ENCODE measurements at places on chromosomes 5 and 9.

DNA sequence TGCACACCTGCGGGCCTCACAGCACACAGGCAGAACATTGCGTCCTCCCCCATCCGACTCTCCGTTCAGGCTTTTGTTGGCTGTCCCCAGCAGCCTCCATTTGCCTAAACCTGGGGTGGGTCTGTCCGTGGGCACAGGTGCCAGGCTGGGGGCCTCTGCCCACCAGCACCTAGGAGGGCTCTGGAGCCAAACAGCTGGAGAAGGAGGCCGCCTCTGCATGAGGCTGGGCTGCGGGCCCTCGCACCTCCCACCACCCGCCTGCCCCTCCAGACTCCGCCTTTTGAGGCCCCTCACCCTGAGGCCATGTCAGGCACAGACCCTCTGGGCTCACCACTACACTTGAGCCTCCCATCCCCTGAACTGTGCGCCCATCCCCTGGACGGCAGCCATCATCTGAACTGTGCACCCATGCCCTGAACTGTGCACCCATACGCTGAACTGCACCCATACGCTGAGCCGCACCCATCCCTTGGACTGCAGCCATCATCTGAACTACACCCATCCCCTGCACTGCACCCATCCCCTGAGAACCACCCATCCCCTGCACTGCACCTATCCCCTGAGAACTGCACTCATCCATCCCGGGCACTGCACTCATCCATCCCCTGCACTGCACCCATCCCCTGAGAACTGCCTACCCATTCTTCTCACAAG lies 98.0 kb upstream of the OTULINL start:
- DNase-seq, result no peak

DNA sequence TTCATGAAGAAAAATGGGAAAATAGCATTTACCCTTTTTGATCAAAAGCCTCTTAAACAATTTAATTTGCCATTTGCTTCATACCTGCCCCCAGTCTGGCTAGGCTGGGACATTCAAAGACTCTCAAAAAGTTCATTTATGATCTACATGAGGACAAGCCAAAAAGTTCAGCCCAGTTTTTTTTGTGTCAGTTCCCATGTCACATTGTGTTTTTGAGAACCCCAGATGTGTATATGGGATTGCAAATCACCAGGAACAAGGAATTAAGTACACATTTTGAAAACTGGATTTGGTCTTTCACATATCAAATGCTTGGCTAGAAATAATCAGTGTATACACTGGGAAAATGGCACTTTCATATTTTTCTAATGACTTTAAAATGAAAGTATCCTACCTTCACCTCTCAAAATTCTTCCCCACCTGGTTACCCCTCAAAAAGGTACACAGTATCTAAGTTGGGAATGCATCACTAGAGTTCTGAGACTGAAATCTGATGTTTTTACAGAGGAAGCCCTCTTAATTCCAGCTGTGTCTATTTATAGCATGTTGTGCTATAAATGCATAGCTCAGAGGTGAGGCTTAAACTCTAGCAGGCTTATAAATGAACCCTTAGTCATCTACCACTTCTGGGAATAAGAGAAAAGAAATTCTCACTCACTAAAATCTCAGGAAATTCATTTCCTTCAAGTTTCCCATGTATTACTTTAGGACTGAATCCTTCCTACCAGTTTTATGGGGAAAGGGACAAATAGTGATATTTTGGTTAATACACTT lies 9.3 kb downstream of the STOM start:
- DNase-seq, result no peak

GRCh38 chr5:160621526-160621925 lies 199.9 kb downstream of the PTTG1 start:
- DNase-seq, result no peak

DNA sequence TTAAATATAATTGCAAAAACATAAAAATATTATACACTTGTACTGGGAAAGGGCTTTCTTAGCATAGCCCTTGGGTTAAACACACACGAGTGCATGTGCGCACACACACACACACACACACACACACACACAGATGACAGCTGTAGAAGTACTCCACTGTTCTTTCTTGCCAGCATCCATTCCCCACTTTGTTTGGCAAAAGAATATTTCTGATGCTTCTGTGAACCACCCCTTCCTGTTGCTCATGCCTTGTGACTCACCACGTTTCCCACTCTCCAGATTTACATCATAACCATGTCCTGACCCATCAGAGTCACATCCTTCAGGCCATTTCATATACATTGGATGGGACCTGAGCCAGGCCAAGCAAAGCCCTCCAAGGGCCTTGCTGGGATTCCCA lies 280.1 kb downstream of the DNAH5 start:
- no peak for DNase-seq

DNA sequence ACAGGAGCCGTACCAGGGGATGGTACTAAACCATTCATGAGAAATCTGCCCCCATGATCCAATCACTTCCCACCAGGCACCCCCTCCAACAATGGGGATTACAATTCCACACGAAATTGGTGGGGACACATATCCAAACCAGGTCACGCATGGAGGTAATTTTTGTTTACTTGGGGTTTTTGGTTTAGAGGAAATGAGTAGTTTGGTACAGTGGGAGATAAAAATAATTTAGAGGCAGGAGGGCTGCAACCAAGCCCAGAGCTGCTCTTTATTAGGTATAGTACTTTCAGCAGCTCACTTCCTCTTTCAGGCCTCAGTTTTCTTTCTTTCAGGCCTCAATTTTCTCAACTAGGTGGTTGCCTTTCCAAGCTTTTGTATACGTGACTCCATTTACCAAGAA lies 23.2 kb downstream of the PRUNE2 start:
- no peak for DNase-seq

DNA sequence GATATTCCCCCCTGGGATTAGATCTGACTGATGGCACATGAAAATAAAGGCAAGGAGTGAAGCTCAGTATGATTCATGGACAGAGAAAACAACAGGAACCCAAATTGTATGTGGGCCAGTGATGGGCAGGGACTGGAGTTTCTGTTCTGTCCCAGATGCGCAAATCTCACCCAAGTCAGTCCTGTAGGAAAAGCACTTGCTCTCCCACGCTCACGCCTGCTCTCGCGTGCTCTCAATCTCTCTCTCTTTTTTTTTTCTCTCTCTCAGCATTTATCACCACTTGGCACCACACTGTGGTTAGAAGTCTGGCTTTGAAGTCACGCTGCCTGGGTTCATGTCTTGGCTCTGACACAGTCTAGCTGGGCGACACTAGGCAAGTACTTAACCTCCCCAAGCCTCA lies 106.5 kb upstream of the LRRTM2 start:
- DNase-seq, result no peak

- DNase-seq, result no peak
Measured at GRCh38 chr5:142437563-142437962, 112.7 kb upstream of the SPRY4 start.

DNA sequence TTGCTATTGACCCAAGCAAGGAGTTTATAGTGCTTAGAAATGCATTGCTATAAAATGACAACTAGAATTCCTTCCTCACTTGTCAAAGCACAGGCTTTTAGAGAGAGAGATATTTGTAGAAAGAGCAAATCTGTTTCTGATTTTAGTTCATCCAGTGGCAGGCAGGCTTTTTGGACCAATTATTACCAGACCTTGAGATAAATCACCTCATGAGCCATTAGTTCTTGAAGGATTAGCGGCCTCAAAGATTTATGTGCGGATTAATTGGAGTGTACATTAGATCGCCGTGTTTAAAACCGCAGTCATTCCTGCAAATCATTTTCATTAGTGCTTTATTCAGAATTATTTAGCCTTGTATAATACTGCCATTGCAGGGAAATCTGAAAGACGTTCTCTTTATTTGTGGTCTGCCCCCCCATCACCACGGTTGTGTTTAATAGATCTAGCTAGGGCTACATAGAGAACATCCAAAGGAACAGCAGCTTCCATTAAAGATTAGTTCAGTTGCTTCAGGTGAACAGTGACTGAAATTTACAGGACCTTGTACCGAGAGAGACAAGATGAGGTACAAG lies 28.8 kb upstream of the TJP2 start:
- no peak for DNase-seq

DNA sequence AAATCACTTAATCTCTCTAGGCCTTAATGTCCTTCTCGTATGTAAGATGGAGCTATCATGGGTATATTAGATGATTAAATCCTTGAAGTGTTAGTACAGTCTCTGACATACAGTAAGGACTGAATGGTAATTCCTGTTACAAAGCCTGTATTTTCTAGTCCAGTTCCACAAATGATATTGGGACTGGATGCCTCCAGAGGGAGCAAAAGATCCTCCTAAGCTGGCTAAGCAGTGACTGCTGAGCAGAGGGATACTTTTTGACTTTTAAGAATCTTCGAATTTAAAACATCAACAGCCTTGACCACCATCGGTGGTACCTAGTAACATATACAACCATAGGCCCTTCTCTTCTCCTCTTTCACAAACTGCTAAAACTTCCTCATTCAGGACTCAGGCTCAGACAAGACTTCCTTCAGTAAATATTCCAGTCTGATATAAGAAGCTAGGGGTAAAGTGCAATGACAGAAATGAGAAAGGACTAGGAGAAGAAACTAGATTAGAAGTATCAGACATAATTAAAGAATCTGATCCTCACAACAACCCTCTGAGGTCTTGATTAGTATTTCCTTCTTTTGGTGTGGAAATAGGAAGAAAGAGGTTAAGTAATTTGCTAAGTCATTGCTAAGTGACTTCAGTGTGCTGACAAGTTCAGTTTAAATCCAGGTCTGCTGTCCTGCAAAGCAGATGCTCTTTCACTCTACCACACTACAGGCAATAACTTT lies 13.9 kb downstream of the PTAR1 start:
- DNase-seq, result no peak

DNA sequence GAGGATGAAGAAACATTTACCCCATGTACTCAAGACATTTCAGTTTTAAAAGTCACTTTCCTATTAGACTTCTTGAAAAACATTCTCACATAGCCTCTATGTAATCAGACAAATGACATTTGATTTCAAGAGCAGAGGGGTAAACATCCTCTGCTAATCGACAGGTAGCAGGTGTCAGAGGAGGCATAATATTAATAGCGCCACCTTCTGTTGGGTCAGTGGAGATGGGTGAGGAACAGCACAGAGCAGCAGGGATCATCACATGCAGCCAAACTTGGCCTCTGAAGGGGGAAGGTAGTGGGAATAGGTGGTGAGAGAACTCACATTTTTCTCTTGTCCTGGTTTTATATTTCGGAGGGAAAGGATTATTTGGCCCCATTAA lies 3.3 kb upstream of the LSM11 start:
- DNase-seq, result no peak

GRCh38 chr5:16090270-16090669 lies 89.3 kb downstream of the MARCHF11 start:
- DNase-seq, result no peak

GRCh38 chr5:174900240-174900865 lies 176.0 kb downstream of the MSX2 start:
- no peak for DNase-seq

DNA sequence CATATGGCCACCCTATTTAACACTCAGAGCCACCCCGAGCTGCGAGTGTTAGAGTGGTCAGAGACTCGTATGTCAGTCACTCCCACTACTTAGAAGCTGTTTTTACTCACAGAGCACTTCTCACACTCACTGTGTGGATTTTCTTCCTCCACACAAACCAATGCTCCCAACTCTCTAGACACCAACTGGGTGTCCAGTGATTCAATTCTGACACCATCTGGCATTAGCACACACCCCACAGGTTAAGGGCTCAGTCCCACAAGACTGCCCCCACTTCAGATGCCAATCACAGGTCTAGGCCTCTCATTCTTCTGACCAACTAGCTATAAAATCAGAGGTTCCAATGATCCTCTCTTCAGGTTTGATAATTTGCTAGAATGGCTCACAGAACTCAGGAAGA lies 174.8 kb downstream of the FANCC start:
- no peak for DNase-seq

- no peak for DNase-seq
Measured at GRCh38 chr5:37777432-37778130, 62.3 kb downstream of the GDNF start.

DNA sequence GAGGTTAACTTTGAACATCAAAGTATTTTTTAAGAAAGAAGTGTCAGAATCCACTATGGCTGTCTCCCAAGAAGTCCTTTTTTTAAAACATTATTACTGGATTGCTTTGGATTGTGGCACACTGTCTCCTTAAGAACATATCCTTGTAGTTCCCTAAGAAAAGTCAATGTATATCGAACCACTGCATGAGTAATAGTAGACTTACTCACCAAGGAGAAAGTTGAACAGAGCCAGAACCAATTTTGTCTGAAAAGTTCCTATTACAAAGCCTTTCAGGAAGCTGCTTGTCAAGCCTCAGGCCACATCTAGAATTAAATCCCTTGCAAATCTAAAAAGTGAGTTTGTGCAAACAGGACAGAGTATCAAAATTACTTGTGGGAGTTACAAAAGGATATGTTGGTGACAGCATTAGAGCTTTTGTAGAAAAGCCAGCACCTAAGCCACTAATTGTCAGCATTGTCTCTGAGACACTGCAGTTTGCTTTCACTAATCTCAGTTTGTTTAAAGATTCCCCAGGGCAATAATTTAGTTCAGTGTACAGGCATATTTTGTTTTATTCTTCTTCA lies 195.4 kb downstream of the MPDZ start:
- DNase-seq, result no peak

DNA sequence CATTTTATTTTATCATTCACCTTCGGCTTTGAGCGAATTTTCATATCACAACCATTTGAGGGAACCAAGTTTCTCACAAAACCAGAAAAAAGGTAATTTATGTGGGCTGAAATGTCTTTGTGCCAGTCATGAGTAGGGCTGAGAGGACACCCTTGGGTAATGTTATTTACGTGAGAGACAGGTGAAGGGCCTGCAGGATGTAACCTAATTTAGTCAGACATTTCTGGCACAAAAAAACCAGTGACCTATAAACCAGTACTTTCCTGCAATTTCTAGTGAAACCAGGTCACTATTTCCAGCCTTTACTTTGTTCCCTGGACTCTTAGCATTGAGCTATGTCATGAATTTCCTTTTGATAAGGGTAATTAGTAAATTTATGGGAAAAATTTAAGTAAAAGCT lies 17.2 kb upstream of the CCDC112 start:
- no peak for DNase-seq

DNA sequence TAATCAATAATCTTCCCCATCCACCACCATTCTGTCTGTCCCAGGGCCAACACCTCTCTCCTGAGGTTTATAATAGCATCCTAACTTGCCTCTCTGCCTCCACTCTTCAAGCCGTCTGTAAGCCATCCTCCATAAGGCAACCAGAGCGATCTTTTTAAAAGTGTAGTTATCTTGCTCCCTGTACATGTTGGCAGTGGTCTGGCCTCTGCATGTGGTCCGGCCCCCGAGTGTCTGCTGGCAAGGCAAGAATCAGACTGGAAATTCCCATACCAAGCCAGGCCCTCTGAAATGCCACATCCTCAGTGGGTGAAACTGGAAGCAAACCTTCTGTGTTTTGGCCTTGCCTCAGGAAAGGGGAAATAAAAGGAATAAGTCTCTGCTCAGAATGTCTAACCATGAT lies 17.0 kb downstream of the TTLL11 start:
- DNase-seq, result no peak

- no peak for DNase-seq
Measured at GRCh38 chr9:8809741-8810140, 1010.2 kb upstream of the DMAC1 start.

GRCh38 chr5:181246276-181247049 lies 2.8 kb upstream of the RACK1 start:
- DNase-seq, result peak; percentile 62

GRCh38 chr9:120935383-120935857 lies 8.8 kb upstream of the TRAF1 start:
- DNase-seq, result peak; percentile 37

GRCh38 chr9:14687042-14687719 lies 6.1 kb downstream of the ZDHHC21 start:
- no peak for DNase-seq

- no peak for DNase-seq
Measured at GRCh38 chr9:132234535-132234934, 72.7 kb downstream of the NTNG2 start.
